ENCODE measurements at places on chromosomes 3 and 15.

DNA sequence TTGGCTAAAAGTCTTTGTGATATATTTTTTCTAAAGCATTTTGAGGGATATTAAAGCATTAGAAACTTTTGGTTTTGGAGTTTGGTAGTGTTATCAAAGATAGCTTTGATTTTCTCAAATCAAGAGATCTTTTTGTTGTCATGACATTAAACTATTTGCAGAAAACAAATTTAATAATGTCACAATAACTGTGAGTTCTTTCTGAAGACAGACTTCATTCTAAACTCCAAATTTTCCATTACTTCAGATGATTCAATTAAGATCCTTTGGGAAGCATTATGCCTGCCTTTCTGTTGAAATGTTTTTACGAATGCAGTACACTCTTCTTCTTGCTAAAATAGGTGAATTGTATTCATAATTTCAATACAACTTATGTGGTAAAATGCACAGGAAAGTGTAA lies 145.4 kb downstream of the ALCAM start:
- no peak for DNase-seq

- DNase-seq = no peak
Observed at GRCh38 chr15:74396445-74397238, 29.2 kb upstream of the CYP11A1 start.

GRCh38 chr15:95558916-95559315 lies 771.6 kb upstream of the NR2F2 start:
- DNase-seq = no peak

DNA sequence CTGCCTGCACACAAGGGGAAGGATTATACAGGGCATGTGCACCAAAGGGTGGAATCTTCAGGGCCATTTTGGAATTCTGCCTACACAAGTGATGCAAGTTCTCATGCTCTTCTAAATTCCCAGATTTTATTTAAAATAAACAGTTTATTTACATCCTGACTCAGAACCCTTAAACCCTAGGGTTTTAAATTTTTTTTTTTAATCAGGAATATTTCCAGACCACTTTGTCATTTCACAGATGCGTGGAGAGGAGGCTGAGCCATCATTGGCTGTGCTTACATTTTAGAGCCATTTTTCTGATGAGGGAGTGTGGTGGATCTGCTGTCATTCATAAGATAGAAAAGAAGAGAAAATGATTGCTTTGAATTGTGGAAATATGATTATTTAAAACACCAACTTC lies 65.2 kb upstream of the MNS1 start:
- DNase-seq = no peak

- DNase-seq = no peak
Observed at GRCh38 chr3:146019508-146019907, 141.5 kb downstream of the PLOD2 start.

- DNase-seq = peak; percentile 99
Observed at GRCh38 chr3:98022978-98023820, 11.9 kb downstream of the GABRR3 start.

DNA sequence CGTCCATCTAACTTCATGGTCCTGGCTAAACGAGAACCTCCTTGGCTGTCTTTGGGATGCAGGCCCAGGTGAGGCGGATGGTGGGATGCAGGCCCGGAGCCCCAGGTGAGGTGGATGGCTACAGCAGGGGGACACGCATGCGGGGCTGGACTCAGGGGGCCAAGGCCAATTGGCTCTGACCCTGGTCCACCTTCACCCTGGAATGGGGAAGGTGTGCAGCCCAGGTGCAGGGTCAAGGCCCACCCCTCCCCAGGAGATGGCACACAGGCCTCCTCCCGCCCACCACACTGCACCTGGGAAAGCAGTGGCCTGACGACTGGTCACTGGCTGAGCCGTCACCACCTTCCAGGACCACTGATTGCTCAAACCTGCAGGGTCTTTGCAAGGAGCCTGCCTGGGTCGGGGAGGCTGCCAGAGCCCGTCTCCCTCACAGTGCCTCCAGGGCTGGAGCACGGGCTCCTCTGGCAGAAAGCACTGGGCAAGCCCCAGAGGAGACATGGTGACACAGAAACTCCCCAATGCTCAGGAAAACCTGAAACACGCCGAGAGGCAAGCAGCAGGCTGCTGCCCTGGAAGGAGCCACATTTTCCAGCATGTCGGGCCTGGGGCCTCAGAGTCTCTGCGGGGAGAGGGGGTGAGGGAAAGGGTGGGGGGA lies 159.6 kb downstream of the LRRK1 start:
- DNase-seq = no peak

GRCh38 chr3:48236531-48236930 lies 4.4 kb upstream of the ZNF589 start:
- DNase-seq = no peak

DNA sequence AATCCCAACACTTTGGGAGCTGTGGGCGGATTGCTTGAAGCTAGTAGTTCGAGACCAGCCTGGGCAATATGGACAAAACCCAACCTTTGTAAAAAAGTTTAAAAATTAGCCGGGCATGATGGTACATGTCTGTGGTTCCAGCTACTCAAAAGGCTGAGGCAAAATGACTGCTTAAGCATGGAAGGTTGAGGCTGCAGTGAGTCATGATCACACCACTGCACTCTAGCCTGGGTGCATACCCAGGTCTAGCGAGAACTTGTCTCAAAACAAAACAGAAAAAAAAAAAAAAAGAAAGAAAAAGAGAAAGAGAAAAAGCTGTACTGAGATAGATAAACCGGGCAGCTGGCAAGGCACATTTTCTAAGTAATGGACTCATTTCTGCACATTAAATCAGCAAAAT lies 10.6 kb downstream of the ARPP19 start:
- DNase-seq = no peak

DNA sequence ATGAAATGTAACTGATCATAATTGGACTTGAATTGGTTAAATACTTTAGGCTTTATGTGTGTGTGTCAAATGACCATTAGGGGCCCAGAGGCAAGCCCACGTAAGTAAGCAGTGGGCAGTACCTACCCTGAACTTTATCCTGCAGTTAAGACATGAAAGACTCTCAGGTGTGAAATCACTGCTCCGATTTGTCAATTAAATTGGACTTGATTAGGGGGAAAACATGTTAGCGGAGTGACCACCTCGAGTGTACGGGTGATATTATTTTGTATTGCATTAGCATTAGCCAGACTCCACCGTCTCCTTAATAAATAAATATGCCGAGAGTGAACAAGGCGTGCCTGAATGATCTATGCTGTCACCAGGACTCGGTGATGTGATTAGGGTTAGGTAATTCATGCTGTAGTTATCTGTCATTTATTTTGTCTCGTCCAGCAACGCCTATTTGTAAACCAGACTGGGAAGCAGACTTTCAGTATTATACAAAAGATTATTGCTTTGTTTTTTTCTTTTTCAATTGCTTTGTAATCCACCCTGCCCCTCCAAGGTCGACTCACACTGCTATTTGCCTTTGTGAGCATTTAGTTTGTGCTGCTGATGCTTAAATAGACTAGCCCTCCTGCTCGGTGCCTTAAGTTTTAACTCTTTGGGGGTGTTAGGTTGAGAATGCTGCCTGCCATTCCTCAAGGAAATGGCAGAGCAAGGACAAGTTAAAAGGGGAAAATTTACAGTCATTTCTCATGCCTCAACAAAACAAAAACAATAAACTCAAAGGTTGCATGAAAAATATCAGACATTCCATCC lies 1.8 kb downstream of the RBMS3 start:
- DNase-seq = no peak

GRCh38 chr3:147341727-147342126 lies 64.6 kb downstream of the ZIC4 start:
- DNase-seq = no peak

GRCh38 chr3:81352867-81353266 lies 408.6 kb downstream of the GBE1 start:
- DNase-seq = no peak

DNA sequence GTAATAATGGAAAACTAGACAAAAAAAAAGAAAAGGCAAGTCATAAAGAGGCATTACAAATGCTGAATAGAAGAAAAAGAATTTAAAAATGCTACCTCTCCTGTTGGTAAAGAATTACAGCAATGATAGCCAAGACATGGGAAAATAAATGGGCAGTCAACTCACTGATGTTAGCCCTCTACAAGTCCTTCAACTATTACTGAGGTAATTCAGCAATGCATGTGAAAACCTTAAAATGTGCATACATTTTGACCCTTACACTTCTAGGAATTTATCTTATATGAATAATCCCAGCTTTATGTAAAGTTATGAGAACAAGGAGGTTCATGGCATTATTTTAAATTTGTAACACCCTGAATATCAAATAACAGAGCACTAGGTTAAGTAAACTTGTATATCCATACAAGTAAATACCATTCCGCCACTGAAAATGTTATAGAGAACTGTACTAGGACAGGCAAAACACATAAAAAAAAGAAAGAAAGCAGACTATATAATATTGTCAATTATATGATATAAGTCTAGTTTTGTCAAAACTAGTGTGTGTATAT lies 166.8 kb downstream of the SUCLG2 start:
- no peak for DNase-seq

DNA sequence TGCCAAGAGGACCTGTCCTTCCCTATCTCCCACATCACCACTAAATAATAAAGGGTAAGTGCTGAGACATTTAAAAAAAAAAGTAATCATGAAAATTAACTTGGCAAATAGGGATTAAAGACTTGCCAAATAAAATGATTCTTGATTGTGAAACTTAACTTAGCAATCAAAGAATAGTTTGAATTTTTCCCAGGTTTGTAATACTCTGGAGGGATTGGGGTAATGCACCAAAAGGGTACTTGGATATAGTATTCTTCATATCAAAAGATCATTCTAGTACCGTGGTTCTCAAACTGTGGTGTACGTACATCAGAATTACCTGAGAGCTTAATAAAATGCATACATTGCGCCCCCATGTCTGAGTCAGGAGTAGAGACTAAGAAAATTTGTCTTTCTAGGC lies 28.5 kb downstream of the CALML4 start:
- no peak for DNase-seq

- DNase-seq = no peak
Observed at GRCh38 chr3:39961230-39961629, 151.8 kb downstream of the MYRIP start.

DNA sequence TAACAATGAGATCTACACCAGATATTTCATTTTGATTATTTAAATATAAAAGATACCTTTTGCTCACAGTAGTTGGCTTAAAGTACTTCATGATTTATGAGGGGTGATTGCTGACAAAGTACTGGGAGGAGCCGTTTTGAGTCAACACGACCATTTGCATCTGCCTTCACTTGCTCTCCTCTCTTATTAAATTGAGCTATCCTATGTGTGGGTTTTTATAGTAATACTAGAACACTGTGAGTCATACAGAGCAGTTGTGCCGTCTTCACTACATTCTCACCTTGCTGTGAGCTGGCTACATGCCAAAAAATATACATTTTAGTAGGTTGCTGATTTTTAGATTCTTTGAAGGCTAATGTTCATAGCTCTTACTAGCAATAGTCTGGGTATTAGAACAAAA lies 161.2 kb downstream of the ALCAM start:
- DNase-seq = no peak

DNA sequence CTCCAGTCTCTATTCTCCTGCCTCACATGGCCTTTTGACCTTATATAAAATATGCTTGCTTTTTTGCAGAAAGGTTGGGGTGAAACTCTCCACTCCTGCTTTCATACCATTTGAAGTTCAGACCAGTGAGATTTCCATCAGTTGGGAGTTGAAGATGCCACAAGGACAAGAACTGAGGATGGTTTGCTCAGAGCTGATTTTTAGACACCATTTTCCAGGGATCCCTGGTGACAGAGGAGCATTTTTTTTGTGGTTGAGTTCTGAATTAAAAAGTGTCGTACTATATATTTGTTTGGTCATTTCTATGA lies 8.8 kb upstream of the TM4SF1 start:
- DNase-seq = no peak

DNA sequence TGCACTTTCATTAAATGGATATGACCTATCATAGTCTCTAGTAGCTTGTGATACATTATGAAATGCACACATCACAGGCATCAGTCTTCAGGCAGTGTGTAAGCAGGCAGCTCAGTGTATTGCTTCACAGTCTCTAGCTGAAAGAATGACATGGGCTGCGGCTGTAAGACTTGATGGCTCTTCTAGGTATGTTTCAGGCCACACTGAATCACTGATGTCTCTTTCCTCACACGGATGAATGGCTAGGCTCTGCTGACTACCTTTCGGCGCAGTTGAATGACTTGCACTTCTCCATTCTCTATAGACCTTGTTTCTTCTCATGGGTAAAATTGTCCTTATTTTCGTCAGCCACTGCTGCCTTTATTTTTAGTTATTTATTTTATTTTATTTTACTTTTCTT lies 15.4 kb downstream of the APH1B start:
- DNase-seq = no peak

DNA sequence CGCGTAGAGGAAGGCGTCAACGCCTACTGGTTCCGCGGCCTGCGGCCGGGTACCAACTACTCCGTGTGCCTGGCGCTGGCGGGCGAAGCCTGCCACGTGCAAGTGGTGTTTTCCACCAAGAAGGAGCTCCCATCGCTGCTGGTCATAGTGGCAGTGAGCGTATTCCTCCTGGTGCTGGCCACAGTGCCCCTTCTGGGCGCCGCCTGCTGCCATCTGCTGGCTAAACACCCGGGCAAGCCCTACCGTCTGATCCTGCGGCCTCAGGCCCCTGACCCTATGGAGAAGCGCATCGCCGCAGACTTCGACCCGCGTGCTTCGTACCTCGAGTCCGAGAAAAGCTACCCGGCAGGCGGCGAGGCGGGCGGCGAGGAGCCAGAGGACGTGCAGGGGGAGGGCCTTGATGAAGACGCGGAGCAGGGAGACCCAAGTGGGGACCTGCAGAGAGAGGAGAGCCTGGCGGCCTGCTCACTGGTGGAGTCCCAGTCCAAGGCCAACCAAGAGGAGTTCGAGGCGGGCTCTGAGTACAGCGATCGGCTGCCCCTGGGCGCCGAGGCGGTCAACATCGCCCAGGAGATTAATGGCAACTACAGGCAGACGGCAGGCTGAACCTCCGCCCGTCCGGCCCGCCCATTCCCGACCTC lies 4.1 kb downstream of the ISLR2 start:
- no peak for DNase-seq

- DNase-seq = no peak
Observed at GRCh38 chr15:73928971-73929627, 2.8 kb downstream of the LOXL1 start.

DNA sequence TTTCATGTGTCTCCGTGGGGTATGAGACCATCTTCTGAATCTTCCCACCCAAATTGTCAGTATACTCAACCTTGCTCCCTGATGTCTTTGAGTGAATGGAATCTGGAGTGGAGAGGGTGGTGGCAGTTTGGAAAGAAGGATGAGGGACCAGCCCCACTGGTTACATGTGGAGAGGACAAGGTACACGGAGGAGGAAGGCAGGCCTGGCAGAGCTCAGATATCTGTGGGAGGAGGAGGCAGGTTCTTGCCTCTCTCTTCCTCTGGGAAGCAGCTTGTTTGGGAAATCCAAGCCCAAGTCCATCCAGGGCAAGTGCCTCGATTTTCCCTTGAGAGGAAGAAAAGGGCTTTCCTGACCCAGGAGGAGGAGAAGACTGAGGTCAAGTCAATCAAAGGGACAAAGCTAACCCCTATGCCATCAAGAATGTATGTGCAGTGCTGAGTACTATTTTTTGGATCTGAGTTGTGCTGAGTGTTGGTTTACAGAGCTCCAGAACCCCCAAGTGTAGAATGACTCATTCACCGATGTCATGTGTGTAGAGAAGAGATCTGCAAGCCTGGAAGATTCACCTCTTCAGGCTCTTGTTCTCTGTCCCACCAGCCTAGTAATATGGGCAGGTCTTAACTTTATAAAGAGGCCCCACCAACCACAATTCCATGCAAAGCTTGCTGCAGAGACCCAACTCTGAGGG lies 19.8 kb upstream of the LOXL1 start:
- no peak for DNase-seq

All from activated T-cell treated with anti-CD3 and anti-CD28 coated beads for 1 hour (primary cell).